Cardiac fibroblast (primary cell): ENCODE measurements at places on chromosomes 7 and 10.

- DNase-seq = no peak
Observed at GRCh38 chr7:30815388-30815854, 44.2 kb downstream of the MINDY4 start.

- no peak for DNase-seq
Observed at GRCh38 chr10:60731134-60731885, 47.0 kb upstream of the CDK1 start.

DNA sequence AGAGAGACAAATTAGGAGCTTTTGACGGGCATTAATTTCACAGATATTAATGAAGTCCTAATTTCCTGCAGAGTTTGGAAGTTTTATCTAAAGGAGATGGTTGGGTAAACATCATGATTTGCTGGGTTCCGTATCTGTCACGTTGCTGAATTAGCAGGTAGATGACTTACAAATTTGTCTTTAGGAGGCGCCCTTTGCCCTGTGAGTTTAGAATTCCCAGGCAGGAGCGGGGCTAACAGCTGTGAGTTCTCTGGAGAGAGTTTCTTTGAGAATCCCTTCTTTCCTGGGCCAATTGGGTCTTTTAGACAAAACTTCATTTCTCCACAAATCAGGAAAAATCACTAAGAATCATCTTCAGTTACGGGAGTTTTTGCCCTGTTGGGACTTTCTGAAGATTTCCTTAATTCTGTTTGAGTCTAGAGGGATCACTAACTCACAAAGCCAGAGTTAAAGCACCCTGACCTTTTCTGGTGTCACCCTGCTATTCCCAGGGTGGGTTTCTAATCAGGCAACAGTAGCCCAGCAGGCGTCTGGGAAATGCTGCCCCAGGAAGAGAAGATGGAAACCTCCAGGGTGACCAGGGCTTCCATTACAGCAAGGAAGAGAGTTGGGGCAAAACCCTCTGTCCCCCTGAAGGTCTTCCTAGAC lies 63.7 kb downstream of the PRKCQ start:
- DNase-seq = no peak

GRCh38 chr10:73296946-73297345 lies 44.5 kb upstream of the MRPS16 start:
- DNase-seq = no peak

DNA sequence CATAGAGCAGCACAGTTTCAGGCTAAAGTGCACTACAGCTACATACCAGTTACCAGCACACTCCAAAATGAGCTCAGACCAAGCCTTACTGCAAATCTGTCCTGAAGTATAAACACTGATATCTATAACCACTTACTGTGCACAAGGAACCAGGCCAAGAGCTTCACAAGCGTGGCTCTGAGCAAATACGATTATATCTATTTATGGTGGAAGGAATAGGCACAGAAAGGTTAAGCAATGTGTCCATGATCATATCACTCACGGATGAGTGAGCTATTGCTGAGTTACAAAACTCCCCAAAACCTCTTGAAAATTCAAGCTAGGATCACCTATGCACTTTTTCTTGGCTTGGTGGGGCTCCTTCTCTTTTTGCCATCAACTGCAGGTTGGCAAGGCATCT lies 84.9 kb downstream of the GPAM start:
- no peak for DNase-seq

GRCh38 chr10:42781893-42782445 lies 626 bp upstream of the BMS1 start:
- DNase-seq = no peak

- no peak for DNase-seq
Observed at GRCh38 chr7:39946693-39947092, 3.4 kb upstream of the CDK13 start.

GRCh38 chr10:58299580-58299979 lies 30.6 kb downstream of the CISD1 start:
- DNase-seq = peak; percentile 68

DNA sequence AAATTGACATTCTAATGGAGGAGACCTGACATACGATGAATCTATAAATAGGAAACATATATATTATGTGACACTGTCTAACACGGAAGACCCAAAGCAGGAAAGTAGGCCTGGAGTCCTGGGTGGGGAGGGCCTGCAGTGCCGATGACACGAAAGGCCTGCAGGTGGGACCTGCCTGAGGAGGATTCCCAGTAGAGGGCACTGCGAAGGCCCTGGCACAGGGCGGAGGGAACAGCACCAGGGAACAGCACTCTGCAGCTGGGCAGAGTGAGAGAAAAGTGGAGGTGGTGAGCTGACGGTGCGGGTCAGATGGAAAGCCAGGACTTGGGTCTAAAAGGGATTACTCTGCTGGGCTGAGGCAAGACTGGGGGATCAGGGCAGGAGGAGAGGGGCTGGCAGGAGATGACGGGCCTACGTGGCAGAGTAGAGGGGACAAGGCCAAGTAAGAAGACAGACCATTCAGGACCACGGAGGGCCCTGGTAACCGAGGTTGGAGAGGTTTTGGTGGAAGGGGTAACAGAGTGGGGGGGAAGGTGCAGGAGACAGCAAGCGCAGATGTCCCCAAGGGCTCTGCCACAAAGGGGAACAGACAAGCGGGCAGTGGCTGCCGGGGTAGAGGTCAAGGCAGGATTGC lies 8.1 kb downstream of the ZNF746 start:
- DNase-seq = no peak

- DNase-seq = no peak
Observed at GRCh38 chr10:32148864-32149251, 92.6 kb upstream of the KIF5B start.

DNA sequence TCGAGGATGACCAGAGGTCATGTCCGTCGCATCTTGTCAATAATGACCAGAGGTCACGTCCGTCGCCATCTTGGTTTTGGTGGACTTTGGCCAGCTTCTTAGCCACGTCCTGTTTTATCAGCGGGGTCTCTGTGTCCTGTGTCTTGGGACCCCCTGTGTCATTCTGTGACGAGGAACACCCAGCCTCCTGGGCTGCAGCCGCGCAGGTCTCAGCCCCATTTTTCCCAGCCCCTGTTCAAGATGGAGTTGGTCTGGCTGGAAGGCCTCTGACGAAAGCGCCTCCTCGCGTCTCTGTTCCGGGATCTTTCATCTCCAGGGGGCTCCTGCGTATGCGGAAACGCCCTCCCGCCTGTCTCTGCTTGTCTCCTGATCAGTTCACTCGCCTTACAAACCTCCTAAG lies 134.2 kb downstream of the ELFN1 start:
- no peak for DNase-seq

GRCh38 chr7:148436571-148436970 lies 154.0 kb upstream of the C7orf33 start:
- DNase-seq = no peak

- DNase-seq = no peak
Observed at GRCh38 chr10:80173466-80173865, 31.9 kb downstream of the ANXA11 start.

GRCh38 chr7:47937065-47937687 lies 11.1 kb downstream of the PKD1L1 start:
- no peak for DNase-seq

GRCh38 chr7:67618556-67619162 lies 622.0 kb downstream of the TYW1 start:
- no peak for DNase-seq

GRCh38 chr10:60820093-60820754 lies 41.9 kb downstream of the CDK1 start:
- DNase-seq = peak; percentile 41

- no peak for DNase-seq
Observed at GRCh38 chr10:71028066-71028465, 139.7 kb upstream of the PCBD1 start.

DNA sequence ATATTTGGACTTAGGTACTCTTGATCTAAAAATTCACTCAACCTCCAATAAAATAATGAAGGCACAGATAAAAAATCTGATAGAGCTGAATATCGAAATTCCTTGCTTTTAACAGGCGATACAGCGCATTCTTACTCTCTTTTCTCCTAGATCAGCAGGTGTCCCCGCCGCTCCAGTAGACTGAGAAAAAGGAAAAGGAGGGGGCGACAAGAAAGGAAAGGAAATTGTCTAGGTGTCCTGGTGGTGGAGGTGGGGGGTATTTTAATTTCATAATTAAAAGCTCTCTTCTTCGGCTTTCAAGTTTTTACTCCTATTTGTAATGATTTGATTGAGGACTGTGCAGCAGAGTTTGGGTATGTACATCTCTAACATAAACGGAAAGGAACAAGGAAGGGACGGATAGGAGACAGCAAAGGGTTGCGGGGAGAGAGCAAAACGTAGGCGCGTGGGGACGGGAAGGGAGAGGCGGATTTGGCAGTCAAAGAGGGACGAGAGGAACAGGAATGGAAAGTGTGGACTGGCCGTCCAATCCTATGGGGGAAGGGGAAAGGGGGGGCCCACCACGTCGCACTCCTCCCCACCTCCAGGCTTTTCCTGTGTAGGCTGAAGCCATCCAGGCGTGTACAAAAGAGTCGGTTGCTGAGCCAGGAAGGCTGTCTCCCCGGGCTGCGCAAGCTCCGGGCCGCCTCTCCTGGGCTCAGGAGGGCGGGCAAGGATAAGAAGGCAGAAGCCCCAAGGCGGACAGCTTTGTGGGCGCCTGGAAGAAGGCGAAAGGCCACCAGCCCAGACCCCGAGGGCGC lies 875 bp upstream of the HECTD2 start:
- DNase-seq = peak; percentile 86

GRCh38 chr10:25725917-25726716 lies 207.9 kb upstream of the MYO3A start:
- DNase-seq = peak; percentile 68

GRCh38 chr10:115173915-115174443 lies 80.8 kb downstream of the ATRNL1 start:
- DNase-seq = no peak

DNA sequence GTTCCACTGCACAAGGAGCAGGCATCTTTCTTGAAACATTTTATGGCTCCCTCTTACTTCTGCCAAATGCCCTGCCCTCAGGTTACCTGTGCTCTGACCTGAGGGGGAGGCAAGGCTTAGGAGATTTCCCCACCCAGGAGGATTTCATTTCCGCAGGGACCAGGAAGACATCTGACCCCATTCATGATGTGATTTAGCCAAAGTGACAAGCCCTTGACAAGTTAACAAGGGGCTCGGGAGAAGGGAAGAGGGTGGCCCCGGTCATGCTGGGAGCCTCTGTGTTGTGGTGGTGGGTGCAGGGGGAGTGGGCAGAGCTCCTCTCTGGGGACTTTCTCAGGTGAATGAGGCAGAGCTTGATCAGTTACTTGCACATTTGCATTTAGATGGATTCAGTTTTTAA lies 18.9 kb downstream of the GIMAP5 start:
- no peak for DNase-seq

GRCh38 chr7:158267742-158268435 lies 319.7 kb downstream of the PTPRN2 start:
- no peak for DNase-seq
